ENCODE measurements at places on chromosomes 4 and X.

- DNase-seq = no peak
These were observed 106.1 kb upstream of the TLL1 start for GRCh38 chr4:165766976-165767375.

- no peak for DNase-seq
These were observed 96.3 kb upstream of the ENPP6 start for GRCh38 chr4:184313702-184314659.

GRCh38 chrX:104307341-104307740 lies 52.6 kb upstream of the ESX1 start:
- no peak for DNase-seq

DNA sequence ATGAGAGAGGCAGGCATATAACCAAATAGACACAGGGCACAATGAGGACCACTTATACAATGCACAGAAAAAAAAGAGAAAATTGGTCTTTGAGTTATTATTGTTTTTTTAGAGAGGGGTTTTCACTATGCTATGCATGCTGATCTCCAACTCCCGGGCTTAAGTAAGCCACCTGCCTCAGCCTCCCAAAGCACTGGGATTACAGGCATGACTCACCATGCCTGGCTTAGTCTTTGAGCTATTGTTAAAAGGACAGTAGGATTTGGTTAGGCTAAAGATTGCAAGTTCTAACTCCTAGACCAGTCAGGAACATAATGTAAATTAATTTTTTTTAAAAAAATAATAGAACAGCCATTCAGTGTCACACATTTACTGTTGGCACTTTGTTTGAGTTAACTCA lies 340.1 kb downstream of the GPAT3 start:
- DNase-seq = no peak

DNA sequence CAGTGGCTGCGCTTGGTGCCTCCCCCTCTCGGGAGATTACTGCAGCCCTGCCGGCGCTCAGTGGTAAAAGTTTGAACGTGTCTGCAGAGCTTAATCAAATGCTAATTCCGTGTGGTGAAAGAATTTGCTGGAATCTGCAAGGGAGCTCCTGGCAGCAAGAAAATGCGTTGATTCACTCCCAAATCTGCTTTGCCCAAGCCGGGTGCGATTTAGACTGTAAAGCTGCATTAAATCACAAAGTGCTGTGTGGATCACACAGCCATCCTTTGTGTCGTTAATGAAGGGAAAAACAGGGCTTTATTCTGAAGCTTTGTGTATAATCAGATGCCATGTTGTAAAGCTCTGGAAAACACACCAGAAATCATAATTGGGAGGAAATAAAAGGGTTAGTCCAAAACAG lies 444.1 kb downstream of the BCOR start:
- DNase-seq = no peak

- DNase-seq = no peak
These were observed 12.2 kb downstream of the EPHA5 start for GRCh38 chr4:65658117-65658516.

- DNase-seq = no peak
These were observed 50.0 kb upstream of the SOD3 start for GRCh38 chr4:24745172-24745895.

DNA sequence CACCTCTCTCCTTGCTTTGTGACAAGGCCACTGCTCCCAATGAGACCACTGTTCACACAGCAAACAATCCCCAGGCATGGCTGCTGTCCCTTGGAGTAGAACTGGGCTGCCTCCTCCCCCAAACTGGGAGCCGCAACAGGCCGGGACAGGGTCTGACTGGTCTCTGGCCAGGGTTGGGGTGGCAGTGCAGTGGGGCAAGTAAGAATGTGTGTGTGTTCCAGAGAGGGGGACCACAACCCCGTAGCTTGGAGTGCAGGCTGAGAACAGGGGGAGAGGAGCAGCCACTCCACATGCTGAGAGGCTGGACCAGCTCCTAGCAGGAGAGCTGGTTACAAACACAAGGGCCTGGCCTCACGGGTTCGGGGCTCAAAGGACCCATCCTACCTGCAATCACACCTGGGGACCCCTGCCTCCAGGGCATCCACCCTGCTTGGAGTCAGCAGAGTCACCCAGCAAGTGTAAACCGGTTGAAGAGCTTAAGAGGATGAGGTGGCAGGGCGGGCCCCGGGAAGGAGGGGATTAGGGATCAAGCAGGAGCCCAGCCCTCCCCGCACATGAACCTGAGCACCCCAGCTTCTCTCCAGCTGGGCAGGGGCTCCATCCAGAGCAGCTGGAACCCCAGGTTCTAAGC lies 3.8 kb upstream of the ZNF185 start:
- DNase-seq = no peak

DNA sequence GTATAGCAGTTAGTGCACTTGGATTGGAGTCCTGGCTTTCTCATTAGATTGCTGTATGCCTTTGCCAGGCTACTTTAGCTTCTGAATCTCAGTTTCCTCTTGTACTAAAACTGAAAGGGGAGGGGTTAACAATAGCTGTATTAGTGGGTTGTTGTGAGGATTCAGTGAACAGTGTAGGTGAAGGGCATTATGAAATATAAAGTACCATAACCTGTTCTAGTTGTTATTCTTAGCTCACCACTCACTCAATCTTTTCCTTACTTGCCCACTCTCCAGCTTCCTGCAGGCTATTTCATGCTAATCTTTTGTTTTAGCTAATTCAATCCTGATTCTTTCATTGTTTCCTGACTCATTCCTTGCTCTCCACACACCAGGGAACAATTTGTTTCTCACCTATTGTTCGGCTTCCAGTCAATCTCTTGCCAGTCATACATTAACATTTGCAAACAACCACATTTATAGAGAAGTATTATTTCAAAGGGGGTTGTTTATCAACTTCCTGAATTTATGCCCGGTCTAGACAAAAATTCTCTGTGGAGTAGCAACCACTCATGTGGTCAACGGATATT lies 50.6 kb upstream of the EDA start:
- no peak for DNase-seq

GRCh38 chr4:180456928-180457327 lies 1786.3 kb upstream of the TENM3 start:
- no peak for DNase-seq

GRCh38 chr4:95170176-95170575 lies 378.6 kb downstream of the UNC5C start:
- no peak for DNase-seq

GRCh38 chrX:41335198-41335957 lies 1.4 kb downstream of the DDX3X start:
- DNase-seq = no peak

DNA sequence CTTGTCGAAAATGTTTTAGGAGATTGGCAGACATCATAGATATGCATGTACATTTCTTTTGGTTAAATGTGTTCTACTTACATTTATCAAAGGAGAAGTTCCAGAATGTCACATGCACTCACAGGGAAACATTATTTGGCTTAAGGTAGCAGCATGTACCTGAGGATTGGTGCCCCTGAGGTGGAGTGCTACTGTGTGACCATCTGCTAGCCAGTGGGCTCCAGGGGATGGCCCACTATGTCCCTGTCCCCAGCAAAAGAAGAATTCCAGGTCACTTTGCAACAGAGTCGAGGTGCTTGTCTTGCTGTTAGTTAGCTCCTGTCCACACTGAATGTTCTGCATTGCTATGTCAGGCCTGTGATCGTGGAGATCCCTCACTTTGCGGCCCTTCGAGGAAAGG lies 283.2 kb downstream of the ANK2 start:
- no peak for DNase-seq

DNA sequence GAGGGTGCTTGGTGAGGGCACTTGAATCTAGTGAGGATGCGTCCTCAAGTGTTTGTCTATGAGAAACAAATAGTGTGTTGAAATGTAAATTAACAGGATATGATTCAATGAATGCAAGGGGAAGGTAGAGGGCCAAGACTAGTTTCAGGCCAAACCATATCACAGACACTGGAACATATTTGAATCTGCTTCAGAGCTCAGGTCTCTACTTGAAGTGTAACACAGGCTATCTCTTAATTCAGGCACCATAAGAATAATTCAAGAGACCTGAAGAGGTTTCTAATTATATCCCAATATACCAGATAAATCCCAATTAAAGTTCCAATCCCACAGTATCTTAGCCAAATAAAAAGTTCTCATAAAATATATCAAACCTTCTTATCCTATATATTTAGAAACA lies 146.5 kb upstream of the INTU start:
- no peak for DNase-seq

- no peak for DNase-seq
These were observed 162.6 kb downstream of the PRR32 start for GRCh38 chrX:126982158-126982557.

- DNase-seq = no peak
These were observed 154.0 kb downstream of the GRIA3 start for GRCh38 chrX:123337886-123338639.
